ENCODE measurements at places on chromosomes 7 and 10.

DNA sequence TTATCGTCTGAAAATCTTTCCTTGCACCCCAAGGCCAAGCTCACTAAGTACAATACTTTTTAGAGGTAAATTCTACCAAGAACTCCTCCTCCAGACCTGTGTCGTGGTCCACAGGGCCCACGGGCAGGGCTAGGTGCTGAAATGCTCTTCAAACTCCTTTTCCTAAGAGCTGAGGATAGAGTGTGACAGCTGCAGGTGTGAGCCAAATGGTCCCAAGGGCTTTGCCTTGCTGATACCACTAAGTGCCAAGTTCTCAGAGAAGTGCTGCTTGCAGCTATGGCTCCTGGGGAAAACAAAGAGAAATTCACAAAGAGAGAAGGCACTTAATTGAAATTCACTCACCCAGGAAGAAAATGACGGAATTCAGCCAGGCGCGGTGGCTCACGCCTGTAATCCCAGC, 868.9 kb upstream of the AUTS2 start:
- DNase-seq, result no peak

DNA sequence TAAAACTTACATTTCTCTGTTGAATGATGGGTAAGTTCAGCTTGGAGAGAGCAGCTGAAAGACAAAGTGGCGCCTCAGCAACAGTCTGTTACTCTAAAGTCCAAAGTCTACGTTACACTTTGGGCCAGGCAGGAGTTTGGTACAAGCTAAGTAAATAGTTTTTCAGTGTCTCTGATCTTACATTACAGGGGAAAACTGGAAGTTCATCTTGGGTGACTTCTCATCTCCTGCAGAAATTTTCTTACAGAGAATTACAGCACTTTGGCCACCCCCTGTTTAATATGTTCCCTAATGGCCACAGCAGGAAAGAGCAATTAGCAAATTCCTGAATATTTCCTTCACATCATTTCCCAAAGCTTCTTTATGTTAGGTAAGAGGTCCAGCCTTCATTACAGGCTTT, 67.1 kb downstream of the ABCC2 start:
- DNase-seq, result no peak

DNA sequence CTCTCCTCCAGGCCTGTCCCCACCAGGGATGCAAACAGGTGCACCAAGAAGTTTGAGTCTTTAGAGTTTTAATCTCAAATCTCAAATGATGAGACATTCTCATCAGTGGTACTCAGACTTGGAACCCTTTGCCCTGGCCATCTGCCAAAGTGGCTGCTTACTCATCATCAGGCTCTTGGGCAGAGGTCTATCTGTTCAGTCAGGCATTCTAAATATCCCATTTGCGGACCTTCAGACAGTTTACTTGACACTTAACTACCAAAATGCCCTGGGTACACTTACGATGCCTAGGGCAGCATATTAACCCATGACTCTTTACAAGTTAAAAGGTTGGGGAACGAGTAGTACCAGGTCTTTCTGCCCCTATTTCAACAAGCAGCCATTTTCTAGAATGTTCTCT, 61.2 kb upstream of the YAE1 start:
- DNase-seq, result peak; percentile 24

DNA sequence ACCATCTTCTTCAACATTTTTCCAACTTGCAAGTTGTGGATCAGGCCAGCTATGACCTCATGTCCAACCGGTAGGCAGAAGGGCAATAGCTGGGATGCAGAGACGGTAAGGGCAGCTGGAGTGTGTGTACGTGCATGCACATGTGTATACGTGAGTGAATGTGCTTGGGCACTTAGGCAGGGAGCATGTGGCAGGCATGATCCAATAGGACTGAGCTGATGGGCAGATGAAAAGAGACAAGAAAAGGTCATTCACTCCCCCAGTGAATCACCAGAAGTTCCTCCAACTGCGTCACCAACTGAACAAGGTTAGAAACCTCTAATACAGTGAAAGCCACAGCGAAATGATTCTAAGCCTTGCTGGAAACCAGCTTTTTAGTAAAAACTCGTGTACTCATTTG, 176.1 kb downstream of the FGFR2 start:
- DNase-seq, result no peak

DNA sequence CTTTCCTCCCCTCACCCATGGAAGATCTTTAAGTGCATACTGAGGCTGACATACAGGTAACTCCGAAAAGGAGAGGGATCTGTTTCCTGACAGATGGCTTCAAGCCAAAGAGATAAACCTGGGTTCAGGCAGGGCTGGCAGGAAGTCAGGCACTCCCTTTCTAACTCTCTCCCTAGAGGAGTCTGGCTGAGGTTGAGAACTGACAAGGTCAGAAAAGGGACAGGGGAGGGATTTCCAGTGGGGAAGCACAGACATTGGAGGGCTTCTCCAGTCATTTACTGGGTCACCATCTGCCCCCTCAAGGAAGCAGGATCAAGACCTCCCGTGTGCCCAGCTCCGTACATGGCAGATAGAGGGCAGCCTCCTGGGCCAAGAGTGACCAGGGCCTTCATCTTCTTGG, 31.6 kb downstream of the TLX1 start:
- DNase-seq, result no peak
